ENCODE measurements at places on chromosomes 1 and 21. TPM values are rescaled to one million over a fixed set of nuclear protein-coding genes. Genes with fewer than 3 reads are reported as not detected.

KLF17 gene
- total RNA-seq, result not detected

MXRA8 gene
- 5.3 TPM for total RNA-seq

RPF1 gene
- total RNA-seq, result 16.8 TPM

FCRL6 gene
- 2.7 TPM for total RNA-seq

ATP1A4 gene
- total RNA-seq, result not detected

CREG1 gene
- 100 TPM for total RNA-seq

GMEB1 gene
- total RNA-seq, result 6.1 TPM

NCF2 gene
- total RNA-seq, result 15.1 TPM

DNA sequence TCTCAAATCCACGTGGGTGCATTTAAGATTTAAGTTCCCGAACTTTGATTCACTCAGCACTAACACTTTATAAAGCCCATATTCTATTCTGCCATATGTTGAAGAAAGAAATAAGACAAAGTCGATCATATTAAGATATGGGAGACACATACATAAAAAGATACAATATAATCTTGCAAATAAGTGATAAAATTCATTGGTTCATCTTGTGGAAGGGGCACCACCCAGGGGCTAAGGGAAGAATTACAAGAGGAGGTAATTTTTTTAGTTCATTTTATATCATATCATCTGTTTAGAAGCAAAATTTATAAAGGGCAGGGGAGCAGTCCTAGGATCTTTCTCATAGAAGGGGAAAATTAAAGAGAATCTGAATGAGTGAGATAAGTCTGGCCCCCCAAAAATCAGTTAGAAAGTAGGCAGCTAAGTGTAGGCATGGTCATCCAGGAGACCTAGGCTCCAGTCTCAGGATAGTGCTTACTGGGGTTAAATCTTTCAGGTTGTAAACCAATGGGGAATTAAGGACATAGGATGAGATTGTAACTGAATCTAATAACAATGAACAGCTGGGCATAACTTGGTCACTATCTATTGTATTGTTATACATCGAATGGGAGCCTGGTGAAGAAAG, 124.2 kb upstream of the L1TD1 start:
- DNase-seq, result no peak

- no peak for DNase-seq
Observed at GRCh38 chr1:161013131-161013487, 7.8 kb downstream of the F11R start.

- no peak for DNase-seq
Observed at GRCh38 chr1:64898107-64898861, 68.1 kb downstream of the JAK1 start.

DNA sequence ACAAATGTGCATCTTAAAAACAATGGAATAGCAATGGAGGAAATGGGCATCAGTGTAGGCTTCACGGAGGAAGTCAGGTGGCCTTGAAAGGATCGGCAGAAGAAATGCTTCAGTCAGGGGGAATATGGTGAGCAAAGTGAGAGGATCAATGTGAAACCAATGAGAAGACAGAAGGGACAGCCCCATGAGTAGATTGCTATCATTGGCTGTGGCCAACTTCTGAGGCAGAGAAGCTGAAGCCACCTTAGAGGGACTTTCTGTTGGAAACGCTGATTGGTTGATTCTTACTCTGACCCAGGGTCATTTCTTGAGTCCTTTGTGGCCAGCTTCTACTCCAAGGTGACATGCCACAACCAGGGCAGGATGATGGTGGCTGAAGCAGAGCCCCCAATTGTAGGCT, 130.7 kb upstream of the ZNF648 start:
- DNase-seq, result no peak

DNA sequence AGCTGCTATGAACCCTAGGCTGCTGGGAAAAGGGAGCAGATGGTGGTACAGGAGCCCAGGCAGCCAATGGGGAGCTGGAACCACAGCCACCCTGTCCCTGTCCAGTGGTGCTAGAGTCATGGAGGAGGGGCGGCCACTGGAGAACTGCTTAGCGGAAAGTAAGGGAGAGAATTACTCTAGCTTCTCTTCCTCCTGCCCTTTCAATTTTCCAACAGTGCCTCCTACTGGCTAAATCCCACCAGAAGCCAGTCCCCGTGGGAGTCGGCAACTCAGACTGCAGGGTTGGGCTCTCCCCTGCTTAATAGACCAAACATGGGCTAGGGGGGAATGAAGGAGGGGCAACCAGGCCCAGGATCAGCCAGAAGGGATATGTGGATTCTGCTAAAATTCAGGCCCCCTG, 154.5 kb downstream of the ACTL8 start:
- DNase-seq, result no peak

- no peak for DNase-seq
Observed at GRCh38 chr1:175134500-175134899, 58.1 kb downstream of the KIAA0040 start.

GRCh38 chr1:72229893-72230292, 52.4 kb downstream of the NEGR1 start:
- DNase-seq, result no peak

GRCh38 chr1:90309806-90310205, 314.9 kb downstream of the ZNF326 start:
- no peak for DNase-seq

DNA sequence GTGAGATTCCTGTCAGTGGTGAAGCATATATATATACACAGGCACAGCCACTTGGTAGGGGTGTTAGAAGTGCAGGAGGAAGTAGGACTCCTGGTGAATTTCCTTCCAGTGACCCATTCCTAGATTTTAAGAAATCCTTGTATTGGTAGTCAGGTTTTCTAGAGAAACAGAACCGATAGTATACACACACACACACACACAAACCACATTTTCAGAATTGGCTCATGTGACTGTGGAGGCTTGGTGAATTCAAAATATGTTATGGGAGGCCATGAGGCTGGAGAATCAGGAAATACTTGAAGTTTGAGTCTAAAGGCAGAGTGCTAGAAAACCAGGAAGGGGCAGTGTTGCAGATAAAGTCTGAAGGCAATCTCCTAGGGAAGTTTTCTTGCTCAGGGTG, 114.2 kb downstream of the FCRL5 start:
- DNase-seq, result no peak
